Activated CD8-positive, alpha-beta memory T cell treated with anti-CD3 and anti-CD28 coated beads, Interleukin-2, amount 50 U/mL, for 4 hours (primary cell): ENCODE measurements at places on chromosomes 6 and 20.
A peak's percentile ranks its signal among the peaks of the same experiment; 100 is the strongest.

GRCh38 chr6:118705544-118706491, 54.4 kb upstream of the CEP85L start:
- DNase-seq: no peak

GRCh38 chr6:159056899-159057298, 12.1 kb upstream of the TAGAP start:
- no peak for DNase-seq

GRCh38 chr20:59788811-59789397, 144.5 kb downstream of the SYCP2 start:
- DNase-seq: no peak

DNA sequence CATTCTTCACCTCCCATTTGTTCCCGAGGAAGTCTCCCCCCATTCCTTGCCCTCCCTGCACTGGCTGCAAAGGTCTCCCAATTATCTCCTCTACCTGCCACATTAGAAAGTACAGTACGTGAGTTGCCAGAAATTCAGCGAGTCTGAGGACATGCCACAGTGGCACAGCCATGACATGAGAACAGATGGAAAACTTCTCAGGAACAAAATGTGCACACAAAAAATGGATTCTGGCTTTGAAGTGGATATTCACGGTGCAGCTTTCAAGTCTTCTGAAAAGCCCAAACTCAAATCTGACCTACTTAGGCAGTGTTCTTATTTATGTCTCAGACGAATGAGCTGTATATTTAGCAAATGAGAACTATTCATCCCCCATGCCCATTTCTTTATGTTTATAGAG, 269.1 kb upstream of the ARID1B start:
- DNase-seq: no peak

GRCh38 chr20:59148701-59149493, 14.7 kb upstream of the ZNF831 start:
- DNase-seq: no peak

GRCh38 chr6:136685540-136686108, 106.7 kb downstream of the MAP3K5 start:
- no peak for DNase-seq

- DNase-seq: no peak
These were observed 185 bp upstream of the TNFRSF6B start for GRCh38 chr20:63696306-63696627.

- no peak for DNase-seq
These were observed 167.5 kb downstream of the GPX5 start for GRCh38 chr6:28693033-28693750.

- no peak for DNase-seq
These were observed 84.8 kb downstream of the ELOVL5 start for GRCh38 chr6:53263917-53264316.

GRCh38 chr6:12911427-12911826, 194.9 kb downstream of the PHACTR1 start:
- DNase-seq: no peak

DNA sequence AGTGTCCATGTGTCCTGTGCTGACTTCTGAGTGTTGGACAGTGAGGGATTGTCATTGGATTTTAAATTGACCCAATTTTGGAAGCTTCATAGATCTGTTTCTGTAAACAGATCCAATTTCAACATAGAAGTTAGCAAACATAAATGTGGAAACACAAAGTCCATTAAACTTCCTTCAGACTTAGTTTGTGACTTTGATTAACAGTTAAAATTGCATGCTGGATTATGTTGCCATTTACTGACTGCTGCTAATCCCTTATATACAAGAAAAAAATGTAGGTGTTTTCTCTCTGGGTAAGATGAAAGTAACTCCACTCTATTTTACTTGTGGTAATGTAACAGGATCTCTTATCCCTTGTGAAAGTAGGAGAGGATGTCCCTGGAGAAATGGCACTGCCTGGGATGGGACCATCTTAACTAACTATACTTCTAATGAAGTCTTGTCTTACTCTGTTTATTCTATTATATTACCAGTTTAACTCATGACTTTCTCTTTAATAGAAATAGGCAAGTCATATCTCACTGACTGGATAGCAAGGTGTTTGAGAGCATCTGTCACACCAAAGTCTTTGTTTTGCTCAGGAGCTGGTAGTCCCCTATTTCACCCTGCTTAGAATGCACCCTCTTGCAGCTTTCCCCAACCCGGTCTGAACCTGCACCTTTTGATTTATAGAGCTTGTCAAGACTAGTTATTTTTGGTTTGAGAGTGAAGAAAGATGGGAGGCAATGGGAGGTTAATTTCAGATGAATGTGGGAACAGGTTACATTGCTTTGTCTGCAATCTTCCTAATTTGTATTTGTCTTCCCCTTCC, 7.2 kb downstream of the TPX2 start:
- DNase-seq: no peak

DNA sequence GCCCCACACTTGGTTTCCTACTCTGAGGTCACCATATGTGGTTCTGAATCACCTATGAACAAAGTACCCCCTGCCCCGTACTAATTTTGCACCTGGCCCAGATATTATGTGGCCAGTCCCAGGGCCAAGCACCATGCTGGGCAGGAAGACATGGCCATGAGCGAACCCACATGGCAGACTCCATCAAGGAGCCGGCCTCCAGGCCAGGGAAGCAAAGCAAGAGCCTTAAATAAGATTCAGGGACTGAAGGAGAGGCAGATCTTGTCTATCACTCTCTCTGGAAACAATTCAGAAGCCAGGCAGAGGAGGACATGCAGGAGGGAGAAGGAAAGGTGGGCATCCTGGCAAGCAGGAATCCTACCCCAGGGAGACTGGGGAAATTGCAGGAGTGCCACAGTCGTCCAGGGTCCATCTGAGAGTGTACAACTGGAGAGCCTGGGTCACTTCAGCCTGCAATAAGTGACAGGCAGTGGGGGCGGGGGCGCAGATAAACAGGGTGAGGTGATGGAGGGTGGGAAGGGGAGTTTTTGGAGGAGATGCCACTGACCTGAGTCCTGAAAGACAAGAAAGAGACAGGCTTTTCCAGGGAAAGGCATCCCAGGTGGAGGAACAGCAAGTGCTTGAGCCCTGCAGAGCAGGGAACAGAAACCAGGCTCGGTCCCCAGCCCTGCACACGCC, 2.1 kb upstream of the BMP7 start:
- no peak for DNase-seq

- no peak for DNase-seq
These were observed 53.8 kb upstream of the PDE10A start for GRCh38 chr6:165716886-165717285.

- no peak for DNase-seq
These were observed 443.8 kb upstream of the MANEA start for GRCh38 chr6:95133578-95133977.

GRCh38 chr6:43089467-43089866, 13.4 kb downstream of the PTK7 start:
- no peak for DNase-seq

DNA sequence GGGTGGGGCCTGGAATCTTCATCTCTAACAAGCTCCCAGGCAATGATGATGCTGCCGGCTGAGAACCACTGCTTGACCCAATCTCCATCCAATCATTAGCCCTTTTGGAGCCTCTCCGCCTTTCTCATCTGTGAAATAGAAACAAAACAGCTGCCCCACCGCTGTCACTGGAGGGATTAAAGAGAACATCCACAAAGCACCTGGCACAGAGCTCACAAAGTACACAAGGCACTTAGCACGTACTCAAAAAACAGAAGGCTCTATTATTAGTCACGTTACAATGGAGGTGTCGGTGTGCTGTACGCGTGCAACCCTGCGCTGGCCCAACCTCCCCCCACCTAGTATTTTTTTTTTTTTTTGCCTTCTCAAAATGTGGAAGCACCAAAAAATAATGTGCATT, 213.5 kb upstream of the ARID1B start:
- DNase-seq: no peak

GRCh38 chr20:53157443-53158408, 185.6 kb downstream of the TSHZ2 start:
- peak; percentile 60 for DNase-seq

DNA sequence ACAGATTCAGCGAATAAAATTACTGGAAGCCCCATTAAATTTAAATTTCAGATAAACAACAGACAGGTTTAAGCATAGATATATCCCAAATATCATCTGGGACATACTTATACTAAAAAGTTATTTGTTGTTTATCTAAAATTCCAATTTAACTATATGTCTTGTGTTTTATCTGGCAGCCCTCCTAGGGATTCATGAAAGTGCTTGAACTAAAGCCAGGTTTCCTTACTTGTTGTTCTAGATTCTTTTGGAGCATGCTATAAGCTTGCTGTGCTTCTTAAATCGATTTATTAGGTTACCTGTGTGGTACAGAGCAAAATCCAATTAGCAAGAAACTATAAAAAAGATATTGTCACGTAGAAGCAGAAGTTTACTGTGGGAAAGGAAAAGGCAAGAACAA, 202.5 kb upstream of the GMDS start:
- no peak for DNase-seq

DNA sequence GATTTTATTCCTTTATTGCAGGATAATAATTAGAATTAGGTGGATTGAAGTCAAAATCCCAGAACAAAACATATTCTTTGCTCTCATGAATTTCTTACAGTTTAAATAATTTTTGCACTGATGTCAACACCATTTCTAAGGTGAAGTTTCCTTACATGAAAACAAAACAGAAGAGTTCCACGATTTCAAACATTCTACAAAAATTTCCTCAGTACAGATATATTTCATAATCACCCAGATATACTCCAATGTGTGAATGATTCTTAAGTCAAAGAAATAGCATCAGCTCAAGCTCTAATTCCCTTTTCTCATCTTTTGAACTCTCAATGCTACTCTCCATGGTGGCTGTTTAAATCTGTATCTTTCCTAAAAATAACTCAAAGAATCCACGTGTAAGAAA, 39.5 kb upstream of the THBS2 start:
- no peak for DNase-seq

DNA sequence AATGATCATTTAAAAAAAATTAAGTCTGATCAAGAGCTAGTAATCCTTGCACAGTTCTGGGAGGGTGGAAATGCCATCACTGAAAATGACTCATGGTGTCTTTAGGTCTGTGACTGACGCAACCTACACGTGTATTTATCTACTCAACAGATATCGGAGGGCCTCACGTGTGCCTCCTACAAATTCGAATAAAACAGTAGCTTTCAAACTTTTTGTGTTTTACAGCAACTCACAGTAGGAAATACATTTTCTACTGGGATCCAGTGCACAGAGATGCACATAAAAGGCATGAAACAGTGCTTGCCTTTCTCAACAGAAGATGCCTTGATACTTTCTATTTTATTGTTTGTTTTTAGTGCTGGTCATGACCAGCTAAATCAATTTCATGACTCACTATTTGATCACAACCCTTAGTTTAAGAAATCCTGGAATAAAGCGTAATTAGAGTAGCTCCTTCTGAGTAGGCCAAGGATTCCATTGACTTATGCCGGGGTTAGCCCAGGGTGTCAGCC, 210.0 kb upstream of the SNX9 start:
- no peak for DNase-seq

DNA sequence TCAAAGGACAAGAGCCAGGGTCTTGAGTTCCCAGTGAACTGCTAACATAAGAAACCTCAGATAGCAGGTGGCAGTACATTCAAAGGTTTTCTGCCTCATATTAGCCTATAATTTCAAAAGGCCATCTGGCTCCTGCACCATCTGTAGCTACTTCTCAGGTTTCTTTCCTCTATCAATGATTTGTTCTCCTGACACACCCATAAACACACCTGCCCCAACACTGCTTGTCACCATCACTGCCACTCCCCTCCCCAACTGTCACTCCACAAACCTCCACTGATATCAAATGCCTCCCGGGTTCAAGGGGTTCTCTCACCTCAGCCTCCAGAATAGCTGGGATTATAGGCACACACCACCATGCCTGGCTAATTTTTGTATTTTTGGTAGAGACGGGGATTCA, 152.7 kb upstream of the SLC22A16 start:
- no peak for DNase-seq

GRCh38 chr6:42958125-42958524, 2.4 kb upstream of the GNMT start:
- DNase-seq: no peak

DNA sequence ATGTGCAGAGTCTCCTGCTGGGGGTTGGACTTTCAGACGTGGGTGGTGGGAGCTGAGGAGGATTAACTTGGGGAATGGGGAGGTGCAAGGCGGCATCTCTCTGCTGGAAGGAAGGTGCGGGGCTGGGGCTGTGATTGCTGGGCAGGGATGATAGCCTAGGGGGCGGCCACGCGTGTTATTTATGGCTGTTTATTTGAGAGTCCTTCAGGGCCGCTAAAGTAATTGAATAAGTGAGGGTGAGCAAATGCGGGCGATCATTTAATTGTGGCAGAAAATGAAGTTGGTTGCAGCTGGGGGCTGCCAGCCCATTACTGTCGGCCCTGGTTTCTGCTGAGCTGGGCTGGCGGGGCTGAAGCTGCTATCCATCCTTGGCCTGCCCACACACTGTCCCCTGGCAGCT, 7.5 kb upstream of the IP6K3 start:
- DNase-seq: no peak

- no peak for DNase-seq
These were observed 27.6 kb upstream of the RBL1 start for GRCh38 chr20:37123441-37123840.

GRCh38 chr20:46546298-46546697, 4.2 kb downstream of the OCSTAMP start:
- no peak for DNase-seq

- DNase-seq: no peak
These were observed 126.7 kb downstream of the AIG1 start for GRCh38 chr6:143187238-143187923.

DNA sequence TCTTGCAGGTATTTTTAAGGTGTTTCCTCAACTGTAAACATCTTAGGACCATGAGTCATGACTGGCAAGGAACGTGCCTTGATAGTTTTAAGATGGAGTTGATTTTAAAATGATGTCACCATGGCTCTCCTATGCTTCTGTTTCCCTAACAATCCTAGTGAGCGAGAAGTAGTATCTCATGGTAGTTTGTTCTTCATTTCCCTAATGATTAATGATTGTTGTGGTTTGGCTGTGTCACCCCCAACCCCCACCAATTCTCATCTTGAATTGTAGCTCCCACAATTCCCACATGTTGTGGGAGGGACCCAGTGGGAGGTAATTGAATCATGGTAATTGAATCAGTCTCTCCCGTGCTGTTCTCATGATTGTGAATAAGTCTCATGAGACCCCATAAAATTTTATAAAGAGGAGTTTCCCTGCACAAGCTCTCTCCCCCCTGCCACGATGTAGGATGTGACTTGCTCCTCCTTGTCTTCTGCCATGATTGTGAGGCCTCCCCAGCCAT, 16.8 kb upstream of the BNIP5 start:
- no peak for DNase-seq
